ENCODE measurements at places on chromosomes 2 and 18.

- no peak for DNase-seq
Measured at GRCh38 chr2:71419976-71420375, 33.4 kb upstream of the DYSF start.

DNA sequence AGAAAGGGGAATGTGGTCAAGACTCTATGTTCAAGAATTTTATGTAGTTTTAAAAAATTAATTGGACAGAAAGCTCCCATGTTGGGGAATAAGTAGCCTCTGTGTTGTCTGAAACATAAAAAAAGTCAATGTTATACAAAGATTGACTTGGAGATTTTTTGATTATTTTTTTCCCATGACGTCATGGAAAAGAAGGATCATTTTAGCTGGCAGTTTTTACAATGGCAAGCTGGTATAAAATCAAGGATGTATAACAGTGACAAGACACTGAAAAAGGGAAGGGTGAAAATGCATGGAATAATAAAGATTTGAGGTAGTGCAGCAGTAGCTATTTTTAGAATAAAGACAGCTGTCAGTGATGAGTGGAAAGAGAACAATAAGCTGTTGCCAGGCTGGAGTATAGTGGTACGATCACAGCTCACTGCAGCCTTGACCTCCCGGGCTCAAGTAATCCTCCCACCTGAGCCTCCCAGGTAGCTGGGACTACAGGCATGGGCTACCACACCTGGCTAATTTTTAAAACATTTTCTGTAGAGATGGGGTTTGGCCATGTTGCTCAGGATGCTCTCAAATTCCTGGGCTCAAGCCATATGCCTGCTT is 9.2 kb downstream of the SLC39A10 start:
- no peak for DNase-seq

GRCh38 chr2:33214436-33214835 is 262.0 kb upstream of the RASGRP3 start:
- no peak for DNase-seq

DNA sequence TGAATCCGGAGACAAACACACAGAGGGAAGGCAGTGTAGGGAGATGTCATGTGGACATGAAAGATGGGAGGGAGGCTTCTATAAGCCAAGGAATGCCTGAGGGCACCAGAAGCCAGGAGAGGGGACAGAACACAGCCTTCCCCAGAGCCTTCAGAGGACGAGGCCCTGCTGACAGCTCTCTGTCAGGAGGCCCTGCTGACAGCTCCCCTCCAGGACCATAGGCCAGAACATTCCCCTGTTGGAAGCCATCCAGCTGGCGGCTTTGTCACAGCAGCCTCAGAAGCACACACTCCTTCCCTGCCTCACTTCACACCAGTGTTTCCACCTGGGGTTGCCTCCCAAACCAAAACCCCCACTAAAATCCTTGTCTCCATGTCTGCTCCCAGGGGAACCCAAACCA is 171.3 kb upstream of the ID2 start:
- no peak for DNase-seq

- no peak for DNase-seq
Measured at GRCh38 chr2:200185628-200186000, 120.9 kb upstream of the SPATS2L start.
